ENCODE measurements at places on chromosomes 13 and 19.

DNA sequence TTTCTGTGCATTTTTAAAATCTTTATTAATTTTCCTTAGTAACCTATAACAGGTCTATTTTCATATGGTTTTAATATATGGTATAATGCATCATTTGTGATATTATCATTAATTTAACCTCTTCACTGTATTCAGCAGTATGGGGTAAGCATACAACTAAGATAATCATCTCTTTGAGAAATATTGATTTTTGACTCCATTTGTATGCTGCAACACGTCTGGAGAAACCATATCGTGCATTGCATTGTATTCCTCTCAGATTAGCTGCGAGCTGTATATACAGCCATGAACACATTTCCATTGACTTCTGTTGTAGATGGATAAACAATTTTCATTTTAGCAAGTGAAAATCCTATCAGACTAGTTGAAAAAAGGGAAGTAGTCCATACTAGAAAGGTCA lies 2275.8 kb upstream of the PCDH20 start:
- no peak for DNase-seq

DNA sequence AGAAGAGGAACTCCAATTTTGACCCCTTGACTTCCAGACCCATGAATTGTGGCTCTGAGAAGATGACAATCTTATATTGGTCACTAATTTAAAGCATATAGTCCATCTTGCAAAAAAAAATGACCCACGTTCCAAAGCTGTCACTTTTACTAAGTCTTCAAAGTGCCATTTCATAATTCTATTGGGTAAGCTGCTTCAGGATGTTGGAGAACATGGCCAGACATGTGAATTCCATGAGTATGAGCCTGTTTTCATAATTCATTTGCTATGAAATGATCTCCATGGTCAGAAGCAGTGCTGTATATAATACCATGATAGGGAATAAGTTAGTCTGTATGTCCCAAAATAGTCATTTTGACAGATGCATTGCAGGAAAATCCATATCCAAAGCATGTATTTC lies 1787.3 kb downstream of the SLITRK5 start:
- no peak for DNase-seq

DNA sequence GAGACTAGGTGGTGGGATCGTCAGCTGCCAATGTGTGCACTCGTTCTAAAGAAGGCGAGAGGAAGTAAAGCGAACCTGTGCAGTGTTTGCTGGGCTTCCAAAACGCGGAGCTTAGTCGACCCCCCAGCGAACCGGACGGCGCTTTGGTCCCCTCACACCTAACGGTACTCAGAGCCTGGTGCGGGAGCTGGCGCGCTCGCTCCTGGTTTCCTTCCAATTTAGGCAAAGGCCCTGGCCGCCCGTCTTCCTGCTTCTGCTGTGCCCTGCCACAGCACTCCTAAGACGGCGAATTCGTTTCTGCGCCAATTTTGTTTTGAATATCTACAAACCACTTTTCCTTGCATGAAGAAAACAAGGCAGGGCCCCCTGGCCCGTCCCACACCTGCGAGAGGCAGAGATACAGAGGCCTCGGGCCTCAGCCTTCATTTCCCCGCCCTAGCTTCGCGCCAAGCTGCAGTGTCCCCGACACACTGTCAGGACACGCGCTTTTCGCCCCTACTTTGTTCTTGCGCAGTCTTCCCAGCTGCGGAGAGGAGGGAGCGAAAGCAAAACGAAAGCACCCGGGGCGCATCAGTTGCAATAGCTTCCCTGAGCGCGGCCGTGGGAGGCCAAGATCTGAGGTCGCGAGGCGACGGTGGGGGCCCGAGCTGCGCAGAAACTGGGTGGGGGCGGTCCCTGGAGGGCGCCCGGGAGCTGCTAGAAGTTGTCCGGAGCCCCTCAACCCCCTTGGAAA lies 111.9 kb downstream of the KCNRG start:
- DNase-seq = no peak

GRCh38 chr19:58407658-58408151 lies 744 bp upstream of the ZNF584 start:
- DNase-seq = no peak

GRCh38 chr19:35119578-35120155 lies 4.0 kb downstream of the FXYD3 start:
- DNase-seq = no peak

DNA sequence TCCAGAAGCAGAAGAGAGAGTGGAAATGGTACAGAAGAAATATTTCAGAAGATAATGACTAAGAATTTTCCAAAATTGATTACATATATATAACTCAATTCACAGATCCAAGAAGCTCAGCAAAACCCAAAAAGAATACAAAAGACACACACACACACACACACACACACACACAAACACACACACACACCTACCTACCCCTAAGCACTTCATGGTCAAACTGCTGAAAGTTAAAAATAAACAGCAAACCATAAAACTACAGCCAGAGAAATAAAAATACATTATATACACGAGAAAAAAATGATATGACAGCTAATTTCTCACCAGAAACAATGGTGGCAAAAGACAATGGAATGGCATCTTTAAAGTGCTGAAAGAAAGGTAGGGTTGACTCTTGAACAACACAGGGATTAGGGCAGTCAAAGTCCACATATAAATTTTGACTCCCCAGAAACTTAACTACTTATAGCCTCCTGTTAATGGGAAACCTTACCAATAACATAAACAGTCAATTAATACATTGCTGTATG lies 49.2 kb downstream of the DIAPH3 start:
- DNase-seq = no peak

DNA sequence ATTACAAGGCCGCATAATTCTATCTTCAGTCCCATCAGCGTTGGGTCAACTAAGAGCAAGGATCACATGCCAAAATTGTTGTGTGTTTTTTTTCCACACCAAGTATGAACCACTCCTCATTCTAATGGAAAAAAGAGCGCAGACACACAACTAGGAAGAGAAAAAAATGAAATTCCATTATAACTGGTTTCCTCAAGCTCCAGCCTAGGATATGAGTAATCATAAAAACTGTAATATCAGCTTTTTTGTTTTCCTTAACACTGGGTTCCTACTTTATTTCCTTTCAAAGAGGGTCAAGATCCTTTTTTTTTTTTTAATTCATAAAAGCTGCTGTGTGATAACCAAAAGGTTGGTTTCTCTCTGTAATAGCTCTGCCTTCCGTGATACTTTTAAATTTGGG lies 19.4 kb downstream of the TSHZ3 start:
- DNase-seq = no peak

GRCh38 chr13:51361106-51361505 lies 21.6 kb downstream of the SERPINE3 start:
- DNase-seq = no peak

DNA sequence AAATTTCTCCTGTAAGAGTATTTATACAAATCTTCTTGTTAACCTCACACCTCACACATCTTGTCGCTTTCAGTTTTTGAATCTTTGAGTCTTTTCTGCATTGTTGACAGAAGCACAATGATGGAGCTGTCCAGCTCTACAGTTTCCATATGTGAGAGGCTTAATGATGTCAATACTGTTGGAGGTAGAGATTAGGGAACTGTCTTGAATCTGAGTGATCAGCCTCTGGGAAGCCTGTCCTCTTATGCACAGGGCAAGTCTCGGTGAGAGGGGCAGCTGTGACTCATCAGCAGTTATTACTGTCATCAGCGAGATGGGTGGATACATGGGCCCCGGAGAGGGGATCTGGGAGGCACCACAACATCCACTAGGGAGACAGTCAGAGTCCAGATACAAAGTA lies 4.6 kb upstream of the ITGBL1 start:
- no peak for DNase-seq

- no peak for DNase-seq
Observed at GRCh38 chr19:4660993-4661392, 9.1 kb downstream of the MYDGF start.

GRCh38 chr19:16591803-16592556 lies 19.8 kb upstream of the SLC35E1 start:
- no peak for DNase-seq

- DNase-seq = no peak
Observed at GRCh38 chr19:5030136-5030820, 61.4 kb downstream of the KDM4B start.

DNA sequence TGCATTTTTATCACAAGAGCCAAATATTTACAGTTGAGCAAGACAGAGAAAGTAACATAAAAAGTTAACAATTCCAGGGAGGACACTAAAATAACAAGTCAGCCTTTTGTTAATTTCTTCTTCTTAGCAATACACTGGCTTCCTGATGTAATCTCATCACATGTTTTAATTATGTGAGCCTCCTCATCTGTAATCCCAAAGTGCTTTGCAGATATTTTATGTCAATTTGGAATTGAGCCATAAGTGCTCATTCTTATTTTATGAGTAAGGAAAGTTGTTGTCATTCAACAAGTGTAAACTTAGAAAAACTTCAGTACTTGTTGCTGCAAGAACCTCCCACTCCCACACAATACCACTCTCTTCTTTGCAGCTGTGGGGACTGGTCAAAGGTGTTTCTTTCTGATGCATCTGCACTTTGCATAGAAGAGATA lies 223.6 kb downstream of the GPC6 start:
- DNase-seq = no peak

GRCh38 chr13:109160887-109161669 lies 531.7 kb downstream of the MYO16 start:
- DNase-seq = no peak

GRCh38 chr13:111202745-111203144 lies 87.6 kb downstream of the ARHGEF7 start:
- no peak for DNase-seq

DNA sequence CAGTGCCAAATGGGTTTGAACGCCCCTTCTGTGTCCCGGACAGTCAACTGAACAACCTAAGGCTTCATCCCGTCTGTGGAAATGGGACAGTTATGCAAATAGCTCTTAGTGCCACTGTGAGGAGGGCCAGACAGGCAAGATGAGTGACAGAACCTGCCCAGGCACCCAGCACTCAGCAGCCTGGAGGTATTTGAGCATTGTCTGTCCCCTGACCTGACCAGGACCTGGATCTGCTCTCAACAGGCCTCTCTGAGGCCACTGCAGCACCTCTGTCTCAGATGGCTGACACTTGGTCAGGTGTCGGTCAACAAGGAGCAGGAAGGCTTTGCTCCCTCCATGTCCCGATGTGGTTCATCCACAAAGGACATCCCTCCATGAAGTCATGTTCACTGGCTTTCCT lies 67.9 kb downstream of the CCDC70 start:
- DNase-seq = no peak

- DNase-seq = no peak
Observed at GRCh38 chr19:30710721-30711120, 338.5 kb downstream of the ZNF536 start.

GRCh38 chr13:101090287-101090686 lies 326.0 kb downstream of the NALCN start:
- no peak for DNase-seq

GRCh38 chr13:79481685-79482052 lies 714 bp downstream of the NDFIP2 start:
- DNase-seq = peak; percentile 45

GRCh38 chr13:59413126-59413525 lies 750.6 kb downstream of the DIAPH3 start:
- DNase-seq = no peak

GRCh38 chr13:110236831-110237261 lies 70.1 kb downstream of the COL4A1 start:
- DNase-seq = no peak
